MM.1S (cell line): ENCODE measurements at places on chromosomes 12 and 14.

- H3K27me3 ChIP-seq: no peaks in the 10 kb centered on the region
- H3K4me1 ChIP-seq: no peaks in the 10 kb centered on the region
- no peaks in the 10 kb centered on the region for H3K36me3 ChIP-seq
- no peak for DNase-seq
- no peak overlapping the region for H3K27ac ChIP-seq
- no peak overlapping the region for H3K4me3 ChIP-seq
Observed at GRCh38 chr12:29581631-29582030, 84.1 kb upstream of the OVCH1 start.

GRCh38 chr12:15435597-15435996 lies 113.3 kb downstream of the PTPRO start:
- no peak overlapping the region for H3K27ac ChIP-seq
- no peaks in the 10 kb centered on the region for H3K4me1 ChIP-seq
- H3K4me3 ChIP-seq: no peak overlapping the region

DNA sequence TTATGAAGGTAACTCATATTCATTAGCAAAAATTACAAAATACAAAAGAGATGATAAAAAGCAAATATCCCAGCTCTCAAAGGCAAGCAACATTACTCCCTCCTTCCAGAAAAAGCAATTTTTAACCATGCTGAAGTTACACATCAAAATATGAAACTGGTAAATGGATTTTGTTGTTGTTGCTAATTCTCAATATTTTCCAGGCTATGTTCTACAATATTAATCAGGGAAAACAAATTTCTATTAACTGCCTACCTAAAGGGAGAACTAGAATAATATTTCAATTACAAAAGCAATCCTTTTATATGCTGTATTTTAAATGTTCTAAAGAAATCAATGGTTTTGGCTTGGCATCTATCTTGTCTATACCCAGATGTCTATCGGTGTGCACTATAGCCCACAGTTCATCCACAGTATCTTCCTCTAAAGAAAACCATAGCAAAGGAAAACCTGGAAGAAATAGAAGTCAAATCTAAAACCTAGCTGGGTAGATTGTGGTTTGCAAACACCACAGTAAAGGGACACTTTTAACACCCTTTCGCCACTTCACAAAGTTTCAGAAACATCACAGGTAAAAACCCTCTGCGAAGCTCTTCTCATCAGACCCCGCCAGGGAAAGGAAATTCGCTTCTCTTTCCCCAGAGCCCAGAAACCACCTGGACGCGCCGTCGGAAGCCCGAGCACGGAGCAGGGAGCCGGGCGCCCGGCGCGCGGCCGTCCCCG lies 32.0 kb downstream of the TC2N start:
- H3K27me3 ChIP-seq: no peaks in the 10 kb centered on the region
- H3K27ac ChIP-seq: no peak overlapping the region
- DNase-seq: no peak
- no peaks in the 10 kb centered on the region for H3K36me3 ChIP-seq
- H3K4me1 ChIP-seq: no peaks in the 10 kb centered on the region

DNA sequence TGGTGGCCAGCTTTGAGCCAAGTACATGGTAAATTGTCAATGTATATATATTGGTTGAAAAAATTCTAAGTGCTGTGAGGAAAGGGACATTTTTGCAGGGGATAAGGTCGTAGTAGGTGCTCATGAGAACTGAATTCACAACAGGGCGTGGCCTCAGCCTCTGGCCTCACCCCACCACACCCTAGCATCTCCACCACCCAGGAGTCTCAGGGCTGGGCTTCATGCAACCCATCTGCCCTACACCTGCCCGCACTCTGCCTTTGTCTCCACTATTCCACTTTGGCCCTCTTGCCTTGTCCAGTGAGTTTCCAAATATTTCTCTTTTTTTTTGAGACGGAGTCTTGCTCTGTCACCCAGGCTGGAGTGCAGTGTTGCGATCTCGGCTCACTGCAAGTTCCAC lies 22.1 kb upstream of the AQP2 start:
- H3K4me3 ChIP-seq: no peak overlapping the region
- H3K4me1 ChIP-seq: no peaks in the 10 kb centered on the region
- no peaks in the 10 kb centered on the region for H3K27me3 ChIP-seq
- H3K36me3 ChIP-seq: no peaks in the 10 kb centered on the region

DNA sequence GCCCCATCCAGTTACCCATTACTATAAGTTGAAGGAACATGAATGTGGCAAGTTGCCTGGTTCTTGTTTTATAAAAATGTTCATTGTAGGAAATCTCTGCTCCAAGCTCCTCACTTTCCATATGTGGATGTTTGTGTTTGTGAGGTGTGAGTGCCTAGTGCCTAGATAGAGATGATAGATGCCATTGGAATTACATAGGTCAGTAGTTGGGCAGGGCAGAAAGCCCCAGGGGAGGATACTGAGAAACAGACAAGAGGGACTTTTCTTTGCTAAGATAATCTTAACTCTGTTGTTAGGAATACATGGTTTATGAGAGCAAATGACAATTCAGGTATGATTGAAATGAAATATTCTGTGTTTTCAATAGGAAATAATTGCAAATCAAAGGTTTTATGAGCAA lies 226.3 kb upstream of the GRIP1 start:
- H3K4me1 ChIP-seq: peaks cover 21% of the 10 kb centered on the region
- no peaks in the 10 kb centered on the region for H3K27me3 ChIP-seq
- no peak overlapping the region for H3K27ac ChIP-seq

DNA sequence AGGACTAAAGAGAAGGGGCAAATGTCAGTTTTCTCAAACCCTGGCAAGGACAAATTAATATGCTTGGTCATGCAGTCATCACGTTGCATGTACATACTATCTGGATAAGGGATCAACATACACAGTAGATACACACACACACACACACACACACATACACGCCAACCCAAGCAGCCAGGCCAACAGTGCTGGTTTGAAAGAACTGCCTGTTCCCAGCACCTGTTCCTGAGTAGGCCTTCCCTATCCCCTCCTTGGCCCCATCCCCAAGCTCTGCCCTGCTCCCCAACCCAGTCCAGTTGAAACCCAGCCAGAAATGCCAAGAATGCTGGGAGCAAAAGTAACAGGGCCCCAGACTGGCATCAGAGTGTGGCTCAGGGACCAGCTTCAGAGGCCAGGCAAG lies 4.4 kb downstream of the ITGA7 start:
- H3K27me3 ChIP-seq: peaks cover 12% of the 10 kb centered on the region; the same call in 1 of the 2 replicates
- no peaks in the 10 kb centered on the region for H3K4me1 ChIP-seq
- no peak for DNase-seq
- no peaks in the 10 kb centered on the region for H3K36me3 ChIP-seq
